NCI-H1048 (cell line): ENCODE measurements at places on chromosomes 7 and 10.

DNA sequence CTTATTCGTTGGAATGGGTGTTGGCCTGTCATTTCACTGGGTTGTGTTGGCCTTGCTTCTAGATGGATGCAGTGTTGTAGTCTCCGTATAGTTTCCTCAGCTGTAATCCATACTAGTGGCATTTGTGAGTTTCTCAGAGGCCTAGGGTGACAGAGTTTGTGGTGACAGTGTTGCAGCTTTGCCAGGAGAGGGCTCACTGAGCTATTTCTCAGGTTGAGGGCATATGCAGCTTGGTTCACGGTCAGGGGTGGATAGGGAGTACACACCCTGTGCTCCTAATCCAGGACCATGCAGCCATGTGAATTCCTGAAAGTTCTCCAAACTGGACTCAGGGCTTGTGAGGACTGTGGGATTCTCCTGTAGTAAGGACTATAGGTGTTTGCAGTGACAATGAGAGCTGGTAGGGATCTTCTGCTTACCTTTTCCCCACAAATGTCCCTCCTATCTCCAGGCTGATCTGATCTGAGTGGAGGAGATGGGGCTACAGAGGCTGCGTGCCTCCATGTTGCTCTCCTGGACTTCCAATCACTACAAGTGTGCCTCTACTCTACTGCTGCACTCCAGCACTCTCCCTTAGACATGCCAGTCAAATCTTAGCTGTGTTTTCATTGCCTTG, 229.0 kb downstream of the STK31 start:
- peak; percentile 6 for DNase-seq

- DNase-seq, result no peak
Observed at GRCh38 chr7:129375141-129375938, 58.9 kb upstream of the STRIP2 start.

DNA sequence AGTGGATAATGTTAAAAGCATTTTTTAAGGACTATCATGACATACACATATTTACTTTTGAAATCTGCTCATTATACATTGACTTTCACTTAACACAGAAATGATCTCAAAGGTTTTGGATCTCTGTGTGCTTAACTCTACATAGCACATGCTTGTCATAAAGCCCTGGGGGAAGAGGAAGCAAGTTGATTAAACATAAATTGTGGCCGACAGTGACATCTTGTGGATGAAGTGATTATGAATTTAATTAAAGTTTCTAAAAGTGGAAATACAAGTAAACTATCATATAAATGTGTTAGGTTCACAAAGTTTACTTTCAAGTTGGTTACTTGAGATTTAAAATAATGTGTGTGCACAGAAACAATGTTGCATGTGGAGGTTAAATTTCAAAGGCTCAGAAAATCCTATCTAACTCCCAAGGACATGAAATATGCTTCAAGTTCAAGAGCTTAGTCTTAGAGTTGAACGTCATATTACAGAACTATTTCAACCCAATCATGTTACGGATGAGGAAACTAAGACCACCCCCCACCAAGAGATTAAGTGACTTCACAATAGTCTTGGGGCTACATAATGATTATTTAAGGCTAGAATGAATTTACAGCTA, 1247.8 kb downstream of the GATA3 start:
- peak; percentile 37 for DNase-seq

DNA sequence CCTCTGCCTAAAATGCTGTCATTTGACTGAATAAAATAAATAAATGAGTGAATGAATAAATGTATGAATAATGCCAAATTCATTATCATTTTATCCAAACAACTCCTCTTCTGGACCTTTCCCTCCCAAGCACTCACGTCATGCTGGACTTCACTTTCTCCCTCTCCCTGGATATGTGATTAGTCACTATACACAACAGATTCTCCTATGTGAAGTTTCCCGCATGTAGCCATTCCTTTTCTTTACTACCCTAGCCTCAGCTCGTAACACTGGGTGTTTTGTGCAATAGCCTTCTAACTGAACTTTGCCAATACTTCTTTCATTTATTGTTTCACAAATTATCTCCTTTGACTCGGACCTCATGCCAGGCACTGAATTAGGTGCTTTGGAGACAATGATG, 87.6 kb upstream of the IL6 start:
- DNase-seq, result no peak

- no peak for DNase-seq
Observed at GRCh38 chr7:34850681-34851080, 186.6 kb downstream of the DPY19L1 start.

DNA sequence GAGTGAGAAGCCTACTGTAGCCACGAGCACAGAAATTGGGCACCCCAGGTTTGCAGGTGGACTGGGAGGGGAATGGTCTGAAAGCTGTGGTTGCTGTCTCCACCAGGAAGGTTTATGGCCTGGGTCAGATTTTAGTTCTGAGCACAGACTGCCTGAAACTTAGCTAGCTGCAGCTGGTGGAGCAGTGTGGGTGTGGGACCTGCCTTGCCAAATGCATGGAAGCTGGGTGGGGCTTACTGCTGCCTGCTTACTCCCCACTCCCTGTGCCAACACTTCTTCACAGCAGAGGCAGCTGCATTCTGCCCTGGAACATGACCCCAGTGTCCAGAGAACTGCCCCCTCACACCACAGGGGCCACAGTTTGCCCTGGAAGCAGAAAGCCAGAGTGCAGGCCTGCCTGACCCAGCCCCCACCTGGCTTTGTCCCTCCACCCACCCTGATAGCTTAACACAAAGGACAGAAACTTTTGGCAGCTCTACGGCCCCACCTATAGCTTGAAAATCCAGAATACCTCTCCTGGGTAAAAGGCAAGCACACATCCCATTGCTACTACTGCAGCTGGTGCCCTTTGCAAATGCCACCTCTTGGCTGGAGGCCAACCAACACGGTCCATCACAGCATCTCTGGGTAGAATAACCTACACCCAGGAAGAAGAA, 281.6 kb downstream of the AGMO start:
- DNase-seq, result no peak

GRCh38 chr7:94962661-94963060, 55.3 kb downstream of the PPP1R9A start:
- no peak for DNase-seq

DNA sequence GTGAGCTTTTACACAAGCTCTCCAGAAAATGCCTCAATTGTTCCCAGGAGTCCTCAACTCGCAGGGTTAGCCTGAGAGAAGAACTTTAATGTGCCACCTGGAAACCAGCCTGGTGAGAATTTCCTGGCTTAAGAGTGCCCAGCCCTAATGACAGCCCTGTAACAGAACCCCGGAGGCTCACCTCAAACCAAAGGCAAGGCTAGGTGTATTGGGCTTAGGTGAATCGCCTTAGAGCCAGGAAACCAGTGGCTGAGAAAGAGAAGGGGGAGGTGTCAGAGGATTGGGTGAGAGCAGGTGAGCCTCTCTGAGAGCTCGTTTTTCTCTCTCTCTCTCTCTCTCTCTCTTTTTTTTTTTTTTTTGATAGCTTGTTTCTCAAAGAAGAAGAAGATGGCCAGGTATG, 7.3 kb downstream of the OCM2 start:
- DNase-seq, result no peak

- no peak for DNase-seq
Observed at GRCh38 chr7:129434675-129435318, 565 bp downstream of the STRIP2 start.

GRCh38 chr10:50993771-50994251, 80.5 kb upstream of the PRKG1 start:
- DNase-seq, result no peak

DNA sequence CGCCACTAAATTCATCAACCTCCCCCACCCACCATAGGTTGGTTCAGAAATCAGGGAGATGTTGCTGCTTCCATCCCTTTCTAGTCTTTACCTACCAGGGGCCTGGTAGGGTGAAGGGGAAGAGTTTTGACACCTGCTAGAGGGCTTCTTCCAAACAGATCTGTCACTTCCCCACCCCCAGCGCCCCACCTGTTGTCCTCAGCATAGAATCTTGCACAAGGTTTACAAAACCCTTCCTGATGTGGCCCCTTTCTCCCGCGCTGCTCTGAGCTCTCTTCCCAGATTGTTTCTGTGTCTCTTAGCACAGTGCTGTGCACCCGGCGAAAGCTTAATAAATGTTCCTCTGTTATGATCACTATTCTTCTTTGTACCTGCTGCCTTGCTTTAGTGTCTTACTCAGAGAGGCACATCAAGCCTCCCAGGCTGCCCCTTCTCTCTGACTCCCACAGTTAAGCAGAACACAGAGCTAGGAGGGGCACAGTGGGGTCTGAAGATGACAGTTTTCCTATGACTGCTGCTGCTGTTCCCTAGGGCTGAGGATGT, 11.2 kb upstream of the C10orf95 start:
- no peak for DNase-seq

GRCh38 chr10:6390213-6390845, 187.6 kb downstream of the PFKFB3 start:
- no peak for DNase-seq

GRCh38 chr10:119025336-119025735, 4.2 kb upstream of the NANOS1 start:
- DNase-seq, result no peak

GRCh38 chr10:118209215-118209614, 132.9 kb downstream of the FAM204A start:
- DNase-seq, result peak; percentile 12

- DNase-seq, result no peak
Observed at GRCh38 chr7:146656988-146657387, 540.4 kb downstream of the CNTNAP2 start.

DNA sequence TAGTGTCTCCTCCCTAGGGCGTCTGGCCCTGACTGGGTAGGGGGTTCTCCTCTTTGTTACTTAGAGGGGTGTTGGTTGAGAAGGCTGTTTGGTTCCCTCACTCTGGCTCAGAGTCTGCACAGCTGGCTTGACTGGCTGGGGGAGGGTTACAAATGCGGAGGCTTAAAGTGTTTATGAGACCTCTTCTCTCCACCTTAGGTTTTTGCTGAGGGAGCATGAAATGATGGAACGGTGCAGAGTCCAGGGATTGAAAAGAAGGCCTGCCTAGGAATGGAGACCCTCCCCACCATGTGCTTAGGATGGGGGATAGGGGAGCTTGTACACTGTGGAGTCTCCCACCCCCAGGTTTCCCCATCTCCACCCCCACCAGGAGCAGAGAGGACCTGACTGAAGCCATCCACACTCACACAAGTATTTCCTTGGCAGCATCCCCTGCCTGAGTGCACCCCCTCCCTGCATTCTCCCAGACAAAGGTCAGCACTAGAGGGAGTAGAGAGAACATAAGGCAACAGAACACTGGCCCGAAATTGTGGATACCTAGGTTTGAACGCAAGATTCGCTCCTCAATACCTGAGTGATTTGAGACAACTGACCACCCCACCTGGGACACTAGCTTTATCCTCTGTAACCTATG, 1.7 kb upstream of the LDB1 start:
- DNase-seq, result no peak

DNA sequence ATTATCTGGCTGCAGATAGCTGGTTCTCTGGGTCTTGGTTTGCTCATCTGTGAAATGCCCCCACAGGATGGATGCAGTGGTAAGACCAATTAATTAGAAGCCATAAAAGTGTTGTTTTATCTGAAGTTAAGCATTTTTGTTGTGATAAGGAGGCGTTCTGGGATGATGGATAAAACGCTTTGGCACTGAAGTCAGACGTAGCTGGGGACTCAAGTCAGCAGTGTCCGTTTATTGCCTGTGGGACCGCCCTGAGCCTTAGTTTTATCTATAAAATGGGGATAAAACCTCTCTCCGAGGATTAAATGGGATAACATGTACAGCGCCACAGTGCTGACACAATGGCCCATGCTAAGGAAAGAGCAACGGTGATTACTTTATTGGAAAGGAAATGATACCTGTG, 34.7 kb downstream of the TCF7L2 start:
- DNase-seq, result no peak

DNA sequence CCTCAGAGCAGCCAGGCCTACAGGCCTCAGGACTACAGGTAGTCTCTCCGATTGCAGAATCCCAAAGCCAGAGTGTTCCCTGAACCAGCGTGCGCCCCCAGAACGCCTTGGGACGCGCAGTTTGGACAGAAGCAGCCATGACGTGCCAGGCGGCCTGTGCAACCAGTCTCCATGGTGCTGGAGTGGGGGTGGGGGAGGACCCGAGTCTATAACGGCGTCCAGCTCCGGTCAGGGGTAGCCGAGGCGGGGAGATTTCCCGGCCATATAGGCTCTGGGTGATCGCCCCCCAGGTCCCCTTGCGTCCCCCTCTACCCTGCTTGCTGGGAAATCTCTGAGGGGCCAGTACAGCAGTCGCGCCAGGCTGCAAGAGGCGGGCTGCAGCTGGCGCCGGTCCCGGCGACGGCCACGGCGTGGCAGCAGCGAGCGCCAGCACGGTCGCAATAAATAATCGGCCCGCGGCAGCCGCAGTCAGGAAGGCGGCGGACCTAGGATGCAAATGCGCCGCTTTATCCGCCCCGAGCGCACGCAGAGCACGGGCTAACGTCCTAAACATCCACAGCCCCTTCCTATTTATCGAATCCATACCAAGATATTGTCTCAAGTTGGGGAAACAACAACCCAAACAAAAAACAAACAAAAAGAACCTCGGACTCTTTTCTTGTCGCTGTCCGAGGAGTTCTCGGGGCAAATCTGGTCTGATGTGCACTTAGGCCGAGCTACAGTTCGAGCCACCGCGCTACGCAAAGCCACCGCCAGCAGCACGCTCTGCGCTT, 1.6 kb downstream of the HOXA3 start:
- DNase-seq, result peak; percentile 72

GRCh38 chr10:21388589-21388988, 136.9 kb downstream of the SKIDA1 start:
- DNase-seq, result no peak

GRCh38 chr7:82078807-82079206, 309.0 kb upstream of the HGF start:
- no peak for DNase-seq

GRCh38 chr7:153942036-153942435, 110.2 kb upstream of the DPP6 start:
- no peak for DNase-seq
